ENCODE measurements at places on chromosomes 7 and 10.

DNA sequence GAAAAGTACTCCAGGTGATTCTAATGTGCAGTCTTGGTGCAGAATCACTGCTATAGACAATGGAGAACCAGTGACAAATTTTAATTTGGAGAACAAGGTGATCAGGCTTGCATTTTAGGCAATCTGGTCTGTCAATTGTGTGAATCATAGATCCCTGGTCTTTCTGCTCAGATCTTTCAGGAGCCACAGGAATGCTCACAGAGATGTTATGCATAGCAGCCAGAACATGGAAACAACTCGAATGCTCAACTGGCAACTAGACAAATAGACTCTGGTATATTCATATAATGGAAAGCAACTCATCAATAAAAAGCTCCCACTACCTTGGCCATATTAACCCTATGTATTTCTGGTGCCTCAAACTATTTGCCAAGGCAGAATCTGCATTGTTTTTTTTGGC is 209.1 kb downstream of the PHF14 start:
- no peak for DNase-seq

DNA sequence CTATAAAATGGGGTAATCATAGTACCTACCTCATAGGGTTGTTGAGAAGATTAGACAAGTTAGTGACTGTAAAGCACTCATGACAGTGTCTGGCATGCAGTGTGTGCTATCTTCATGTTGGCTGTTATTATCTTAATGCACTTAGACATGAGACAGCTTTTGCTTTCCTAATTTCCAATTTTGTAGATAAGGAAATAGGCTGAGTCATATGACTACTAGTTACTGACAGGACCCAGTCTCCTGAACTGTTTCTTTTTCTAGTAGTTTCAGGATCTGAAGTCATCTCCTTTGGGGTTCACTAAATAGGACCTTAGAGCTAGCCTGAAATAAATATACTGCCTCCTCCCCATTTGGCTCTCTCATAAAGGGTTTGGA is 74.2 kb downstream of the SNX10 start:
- no peak for DNase-seq

DNA sequence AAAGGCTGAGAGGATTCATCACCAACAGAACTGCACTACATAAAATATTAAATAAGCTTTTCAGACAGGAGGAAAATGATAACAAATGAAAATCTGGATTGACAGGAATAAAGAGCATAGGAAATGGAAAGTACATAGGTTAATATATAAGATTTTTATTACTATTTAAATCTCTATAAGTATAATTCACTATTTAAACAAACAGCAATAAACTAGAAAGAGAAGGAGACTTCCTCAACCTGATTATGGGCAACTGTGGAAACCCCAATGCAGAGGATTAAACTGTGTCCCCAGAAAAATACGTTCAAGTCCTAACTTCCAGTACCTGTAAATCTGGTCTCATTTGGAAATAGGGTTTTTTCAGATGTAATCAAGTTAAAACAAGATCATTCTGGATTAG is 14.8 kb upstream of the ASL start:
- DNase-seq, result no peak

GRCh38 chr10:29846881-29847280 is 212.1 kb upstream of the SVIL start:
- DNase-seq, result no peak

- DNase-seq, result no peak
Measured at GRCh38 chr7:155461631-155462030, 3.7 kb downstream of the EN2 start.

DNA sequence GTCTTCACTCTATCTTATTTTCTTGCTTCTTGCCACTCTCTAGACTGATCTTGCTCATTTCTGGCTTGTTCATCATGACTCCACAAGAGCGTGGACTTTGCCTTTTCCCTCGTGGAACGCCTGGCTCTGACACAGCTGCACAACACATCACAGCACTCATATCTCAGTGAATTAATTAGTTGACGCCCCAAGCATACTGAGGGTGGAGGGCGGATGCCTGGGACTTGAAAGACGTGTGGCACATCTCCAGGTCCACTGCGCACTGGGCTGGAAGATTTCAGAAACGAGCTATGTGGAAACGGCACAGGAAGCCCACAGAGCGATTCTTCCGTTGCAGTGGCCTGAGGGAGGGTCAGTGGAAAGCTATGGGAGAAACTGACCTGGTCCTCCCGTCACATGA is 23.6 kb upstream of the PLEKHA1 start:
- DNase-seq, result no peak

DNA sequence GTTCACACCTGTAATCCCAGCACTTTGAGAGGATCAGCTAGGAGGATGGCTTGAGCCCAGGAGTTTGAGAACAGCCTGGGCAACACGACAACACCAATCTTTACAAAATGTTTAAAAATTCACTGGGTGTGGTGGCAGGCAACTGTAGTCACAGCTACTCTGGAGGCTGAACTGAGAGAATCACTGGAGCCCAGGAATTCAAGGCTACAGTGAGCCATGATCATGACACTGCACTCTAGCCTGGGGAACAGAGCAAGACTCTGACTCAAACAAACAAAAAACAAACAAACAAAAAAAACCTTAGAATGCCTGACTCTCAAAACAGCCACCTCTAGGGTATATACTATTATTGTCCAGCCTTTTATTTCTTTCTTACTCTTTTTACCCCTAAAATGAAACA is 56.5 kb upstream of the PAPSS2 start:
- no peak for DNase-seq

GRCh38 chr7:35617041-35617440 is 77.9 kb downstream of the HERPUD2 start:
- DNase-seq, result no peak

GRCh38 chr10:33145451-33146188 is 187.6 kb upstream of the ITGB1 start:
- DNase-seq, result no peak

- no peak for DNase-seq
Measured at GRCh38 chr7:1940863-1941262, 270.8 kb downstream of the ELFN1 start.

DNA sequence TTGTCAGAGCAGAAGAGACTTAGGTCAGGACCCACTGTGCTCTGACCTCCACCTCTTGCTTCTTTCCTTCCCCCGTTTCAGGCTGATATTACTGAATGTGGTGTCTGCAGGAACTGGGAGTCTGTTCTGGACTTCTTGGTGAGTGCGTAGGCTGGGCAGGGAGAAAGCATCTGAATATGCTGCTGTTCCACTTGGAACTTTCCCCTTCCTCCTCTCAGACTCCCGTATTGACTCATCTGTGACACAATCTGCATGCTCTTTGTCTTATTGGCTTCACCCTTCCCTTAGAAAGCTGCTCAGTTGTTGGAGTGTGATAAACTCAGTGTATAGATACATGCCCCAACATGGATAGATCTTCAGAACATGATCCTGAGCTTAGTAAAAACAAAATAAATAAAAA is 137.6 kb upstream of the HABP2 start:
- no peak for DNase-seq

- no peak for DNase-seq
Measured at GRCh38 chr10:69010151-69010640, 21.6 kb downstream of the KIFBP start.

- no peak for DNase-seq
Measured at GRCh38 chr10:112958275-112958995, 8.4 kb downstream of the TCF7L2 start.

GRCh38 chr10:12954866-12955265 is 46.6 kb downstream of the CCDC3 start:
- no peak for DNase-seq

- no peak for DNase-seq
Measured at GRCh38 chr10:100037758-100038315, 28.1 kb upstream of the DNMBP start.

- DNase-seq, result no peak
Measured at GRCh38 chr10:80523773-80524172, 13.9 kb upstream of the SH2D4B start.

- DNase-seq, result no peak
Measured at GRCh38 chr10:69250041-69250440, 28.3 kb upstream of the HK1 start.

GRCh38 chr10:31912898-31913850 is 15.5 kb downstream of the ARHGAP12 start:
- no peak for DNase-seq

DNA sequence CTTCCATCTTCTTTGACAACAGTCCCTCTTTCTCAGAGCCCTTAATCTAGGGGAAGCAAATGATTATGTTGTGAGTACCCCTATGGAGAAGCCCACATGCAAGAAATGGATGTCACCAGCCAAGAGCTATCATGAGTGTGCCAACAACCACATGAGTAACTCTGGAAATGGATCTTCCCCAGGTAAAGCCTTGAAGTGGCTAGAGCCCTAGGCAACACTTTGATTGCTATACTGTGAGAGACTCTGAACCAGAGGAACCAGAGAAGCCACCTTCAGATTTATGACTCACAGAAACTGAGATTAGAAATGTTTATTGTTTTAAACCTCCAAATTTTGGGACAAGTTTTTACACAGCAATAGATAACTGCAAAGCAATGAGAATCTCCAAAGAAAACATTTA is 60.9 kb upstream of the COL1A2 start:
- DNase-seq, result no peak

DNA sequence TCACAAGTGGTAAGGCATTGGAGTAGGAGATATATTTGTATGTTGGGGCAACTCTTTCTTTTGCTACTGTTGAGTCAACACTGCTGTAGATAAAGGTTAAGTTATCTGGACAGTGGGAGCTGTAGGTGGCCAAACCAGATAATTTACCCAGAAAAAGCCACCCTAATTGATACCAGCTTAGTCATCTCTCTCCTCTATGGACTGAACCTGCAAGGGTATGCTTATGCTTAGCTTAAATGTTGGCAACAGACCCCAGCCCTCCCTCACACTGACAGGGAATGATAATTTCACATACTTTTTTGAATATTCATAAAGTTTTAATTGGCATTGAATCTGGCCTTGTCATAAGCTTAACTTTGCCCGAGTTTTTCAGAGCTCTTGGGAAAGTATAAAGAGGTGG is 66.3 kb downstream of the CREB5 start:
- DNase-seq, result no peak

- peak; percentile 72 for DNase-seq
Measured at GRCh38 chr10:63268798-63269503, 135.8 kb downstream of the NRBF2 start.

GRCh38 chr10:48317321-48317990 is 11.0 kb downstream of the MAPK8 start:
- DNase-seq, result no peak

- DNase-seq, result no peak
Measured at GRCh38 chr7:21251151-21251800, 176.6 kb upstream of the SP4 start.

DNA sequence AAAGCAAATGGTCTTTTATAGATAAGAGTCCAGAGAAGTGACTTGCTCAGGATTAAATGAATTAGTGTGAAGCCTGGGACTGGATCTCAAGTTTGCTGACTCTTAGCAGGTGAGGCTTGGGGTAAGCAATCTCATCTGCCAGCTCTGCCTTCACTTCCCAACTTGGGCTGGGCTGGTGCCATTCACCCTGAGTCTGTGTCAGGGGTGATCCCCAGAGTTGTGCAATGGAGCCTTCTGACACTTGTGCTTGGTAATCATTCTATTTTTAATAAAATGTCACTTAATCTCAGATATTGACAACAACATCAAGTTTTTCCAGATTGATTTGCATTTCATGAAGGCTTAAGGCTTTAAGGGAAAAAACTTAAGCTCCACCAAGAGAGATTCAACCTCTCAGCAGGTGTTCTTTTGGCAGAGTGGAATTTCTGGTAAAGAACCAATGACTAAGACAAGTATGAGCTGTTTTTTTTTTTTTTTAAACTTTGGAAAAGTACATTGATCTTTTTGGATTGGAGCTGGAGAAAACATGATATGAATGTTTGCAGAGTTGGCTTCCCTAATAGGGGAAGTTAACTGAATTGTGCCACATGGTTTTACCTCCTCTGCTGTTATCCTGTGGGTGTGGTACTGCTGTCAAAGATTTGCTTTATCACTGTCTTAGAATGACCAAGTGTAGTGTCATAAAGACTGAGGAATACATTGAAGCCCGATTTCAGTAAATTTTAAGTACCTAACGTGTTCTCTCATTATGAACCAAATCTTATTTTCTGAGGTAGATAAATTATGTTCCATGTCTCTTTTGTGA is 48.6 kb upstream of the GPR37 start:
- no peak for DNase-seq

GRCh38 chr10:4384245-4384644 is 441.8 kb upstream of the AKR1E2 start:
- DNase-seq, result no peak

DNA sequence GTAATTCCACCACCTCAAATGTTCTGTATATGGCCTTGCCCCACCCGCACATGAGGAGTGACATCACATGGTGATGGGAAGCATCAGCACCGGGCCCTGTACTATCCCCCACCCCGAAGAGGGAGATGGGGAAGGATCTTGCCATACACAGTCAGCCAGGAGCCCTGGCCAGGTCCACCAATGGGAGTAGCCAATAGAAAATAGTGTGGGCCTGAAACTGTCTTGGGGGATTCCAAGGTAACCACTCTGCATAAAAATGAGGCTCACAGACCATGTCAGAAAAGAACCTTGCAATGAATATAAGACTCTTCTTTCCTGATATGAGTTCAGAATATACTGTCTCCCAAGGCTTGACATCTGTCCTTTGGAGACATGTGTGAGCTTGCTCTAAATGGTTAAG is 51.1 kb downstream of the ADRB1 start:
- DNase-seq, result no peak

DNA sequence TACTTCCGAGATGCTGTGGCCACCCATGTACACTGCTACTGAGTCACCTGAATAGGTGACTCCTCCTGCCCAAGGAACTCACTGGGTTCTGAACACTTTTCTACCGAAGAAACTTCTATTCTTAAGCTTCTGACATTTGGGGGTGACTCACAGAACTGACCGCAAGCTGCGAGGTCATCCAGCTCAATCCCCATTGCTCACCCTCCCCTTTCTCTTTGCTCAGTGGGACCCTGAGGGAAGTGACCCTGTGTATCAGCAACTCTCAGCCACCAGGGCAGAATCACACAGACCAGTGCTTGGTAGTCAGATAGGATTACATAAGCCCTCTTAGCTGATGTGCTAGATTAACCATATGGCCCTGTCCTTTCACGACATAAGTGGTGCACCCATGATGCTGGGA is 46.3 kb downstream of the INSYN2A start:
- no peak for DNase-seq

DNA sequence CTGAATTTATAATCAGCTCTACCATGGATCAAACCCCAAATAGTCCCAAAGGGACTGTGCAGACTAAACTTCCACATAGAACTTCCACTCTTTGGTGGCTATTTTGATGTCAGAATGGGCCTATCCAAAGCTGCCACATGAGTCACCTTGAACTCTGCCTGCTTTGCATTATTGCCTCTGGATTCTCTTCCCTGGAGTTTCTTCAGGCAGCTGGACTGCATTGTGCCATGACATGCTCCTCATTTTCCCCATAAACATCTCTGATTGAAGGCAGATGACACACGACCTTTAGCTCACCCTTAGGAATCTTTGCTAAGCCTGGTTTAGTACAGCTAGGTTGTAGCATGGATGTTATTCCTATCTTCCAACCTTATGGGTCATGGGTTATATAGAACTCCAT is 251.7 kb downstream of the FZD1 start:
- DNase-seq, result no peak

GRCh38 chr10:110144507-110144906 is 62.9 kb upstream of the MXI1 start:
- DNase-seq, result no peak

GRCh38 chr10:89093728-89094127 is 103.1 kb downstream of the FAS start:
- no peak for DNase-seq

GRCh38 chr10:6062101-6062771 is at the start of gene IL2RA:
Gene IL2RA, minus strand, starts transcription at chr10:6062367. Its CDS starts 216 bp downstream, at chr10:6062151.
- peak; percentile 50 for DNase-seq
